ENCODE measurements at places on chromosomes 1 and 21. TPM values are rescaled to one million over a fixed set of nuclear protein-coding genes. Genes with fewer than 3 reads are reported as not detected.

The GNG12 gene
- 58.9 TPM for total RNA-seq

The RBP7 gene
- total RNA-seq: 36.3 TPM

The NEGR1 gene
- total RNA-seq: 5.7 TPM

GRCh38 chr1:236523704-236524141 is at the start of gene LGALS8:
Gene LGALS8 (plus strand): TSS chr1:236523982. CDS start chr1:236526071, 2,089 bp downstream.
- peak within 1 kb of the TSS; percentile 99 for H3K27ac ChIP-seq
- H3K4me3 ChIP-seq: peak within 1 kb of the TSS; percentile 66
- no peaks in the 10 kb centered on the region for H3K27me3 ChIP-seq
- DNase-seq: peak; percentile 95
- H3K36me3 ChIP-seq: peaks cover 28% of the 10 kb centered on the region

- H3K4me1 ChIP-seq: no peaks in the 10 kb centered on the region
- H3K27ac ChIP-seq: no peak overlapping the region
- no peaks in the 10 kb centered on the region for H3K36me3 ChIP-seq
- peak overlapping the region; percentile 61 for H3K4me3 ChIP-seq
- no peak for DNase-seq
- H3K27me3 ChIP-seq: no peaks in the 10 kb centered on the region
Observed at GRCh38 chr1:216221260-216221700, 202.0 kb downstream of the USH2A start.

DNA sequence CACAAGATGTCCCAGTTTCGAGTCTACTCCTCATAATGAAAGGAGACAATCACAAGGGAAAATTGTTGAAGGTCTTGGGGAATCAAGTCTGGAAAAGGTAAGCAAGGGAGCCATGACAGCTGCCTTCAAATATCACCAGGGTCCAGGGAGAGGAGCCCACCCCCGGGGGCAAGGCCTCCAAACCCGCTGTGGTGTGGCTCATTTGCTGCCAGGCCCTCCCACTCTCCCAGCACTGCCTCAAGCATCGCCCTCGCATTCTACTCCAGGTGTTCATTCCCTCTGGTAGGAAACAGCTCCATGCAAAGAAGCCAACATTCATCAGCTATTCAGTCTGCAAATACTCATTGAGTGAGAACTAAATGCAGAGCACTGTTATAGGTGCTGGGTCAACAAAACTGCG is 8.6 kb downstream of the S100A9 start:
- DNase-seq: no peak
- no peak overlapping the region for H3K27ac ChIP-seq
- no peaks in the 10 kb centered on the region for H3K27me3 ChIP-seq
